ENCODE measurements at places on chromosomes 3 and 15. TPM values are rescaled to one million over a fixed set of nuclear protein-coding genes. Genes with fewer than 3 reads are reported as not detected.

- H3K4me3 ChIP-seq = no peak overlapping the region
- H3K36me3 ChIP-seq = no peaks in the 10 kb centered on the region
- peaks cover 96% of the 10 kb centered on the region for H3K27me3 ChIP-seq
- no peak for DNase-seq
- H3K4me1 ChIP-seq = peaks cover 16% of the 10 kb centered on the region
Observed at GRCh38 chr3:128488636-128488990, 4.4 kb downstream of the GATA2 start.

DNA sequence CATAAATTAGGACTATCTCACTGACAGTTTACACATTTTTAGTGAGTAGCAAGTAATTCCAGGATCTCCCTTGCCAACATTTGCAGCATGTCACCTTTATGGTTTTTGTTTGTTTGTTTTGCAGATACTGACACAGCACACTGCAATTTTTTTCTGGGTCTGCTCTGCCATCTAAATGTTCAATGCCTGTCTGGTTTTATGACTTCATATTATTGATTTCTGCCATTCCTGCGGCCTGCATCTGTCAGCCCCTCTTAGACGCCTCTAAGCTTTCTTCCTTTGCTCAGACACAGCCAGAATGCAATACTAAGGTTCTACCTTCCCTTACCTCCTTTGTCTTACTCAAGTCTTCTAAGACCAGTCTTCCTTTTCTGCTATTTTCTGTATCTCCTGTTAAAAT is 321.2 kb upstream of the AZI2 start:
- no peak overlapping the region for H3K4me3 ChIP-seq
- DNase-seq = no peak
- no peaks in the 10 kb centered on the region for H3K36me3 ChIP-seq
- H3K27ac ChIP-seq = no peak overlapping the region

GRCh38 chr3:101172516-101172915 is 147.9 kb downstream of the IMPG2 start:
- no peak for DNase-seq
- H3K4me3 ChIP-seq = no peak overlapping the region
- H3K27me3 ChIP-seq = no peaks in the 10 kb centered on the region
- H3K4me1 ChIP-seq = peaks cover 3% of the 10 kb centered on the region
- H3K36me3 ChIP-seq = no peaks in the 10 kb centered on the region

GRCh38 chr3:178382449-178383061 is 153.7 kb upstream of the KCNMB2 start:
- H3K27me3 ChIP-seq = no peaks in the 10 kb centered on the region
- H3K4me3 ChIP-seq = no peak overlapping the region
- DNase-seq = no peak

- H3K36me3 ChIP-seq = no peaks in the 10 kb centered on the region
- H3K27ac ChIP-seq = no peak overlapping the region
- peaks cover 19% of the 10 kb centered on the region for H3K4me1 ChIP-seq
- peaks cover 17% of the 10 kb centered on the region for H3K27me3 ChIP-seq
Observed at GRCh38 chr3:13547591-13548371, 1.1 kb upstream of the FBLN2 start.

DNA sequence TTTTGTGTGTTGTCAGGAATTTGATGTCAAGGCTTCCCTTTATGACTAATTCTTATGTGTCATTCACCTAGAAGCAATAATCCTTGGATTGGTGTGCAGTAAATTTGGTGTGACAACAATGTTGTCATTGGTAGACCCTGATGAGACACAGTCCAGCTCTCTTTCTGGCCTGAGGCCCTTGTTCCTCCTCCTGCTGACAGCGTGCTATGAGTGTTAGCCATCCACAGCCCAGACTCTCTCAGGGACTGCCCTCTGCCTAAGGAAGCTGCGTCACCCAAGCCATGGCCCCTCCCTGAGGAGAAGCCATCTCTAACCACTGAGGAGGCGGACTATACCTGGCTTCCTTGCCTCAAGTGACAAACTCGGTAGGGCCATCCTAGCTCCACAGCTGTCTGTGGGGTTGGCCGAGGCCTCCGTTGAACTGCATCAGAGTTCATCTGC is 13.3 kb upstream of the TM4SF1 start:
- H3K4me1 ChIP-seq = peaks cover 11% of the 10 kb centered on the region
- no peak for DNase-seq
- peaks cover 3% of the 10 kb centered on the region for H3K36me3 ChIP-seq
- H3K27ac ChIP-seq = no peak overlapping the region
- no peaks in the 10 kb centered on the region for H3K27me3 ChIP-seq
- no peak overlapping the region for H3K4me3 ChIP-seq

- peaks cover 10% of the 10 kb centered on the region for H3K27me3 ChIP-seq
- H3K4me3 ChIP-seq = no peak overlapping the region
- H3K36me3 ChIP-seq = peaks cover 21% of the 10 kb centered on the region
- no peak for DNase-seq
Observed at GRCh38 chr15:19899021-19899824, 642.4 kb downstream of the GOLGA6L6 start.

- DNase-seq = no peak
- H3K36me3 ChIP-seq = no peaks in the 10 kb centered on the region
- no peaks in the 10 kb centered on the region for H3K4me1 ChIP-seq
- no peak overlapping the region for H3K27ac ChIP-seq
Observed at GRCh38 chr3:126365351-126366277, 8.4 kb upstream of the KLF15 start.

DNA sequence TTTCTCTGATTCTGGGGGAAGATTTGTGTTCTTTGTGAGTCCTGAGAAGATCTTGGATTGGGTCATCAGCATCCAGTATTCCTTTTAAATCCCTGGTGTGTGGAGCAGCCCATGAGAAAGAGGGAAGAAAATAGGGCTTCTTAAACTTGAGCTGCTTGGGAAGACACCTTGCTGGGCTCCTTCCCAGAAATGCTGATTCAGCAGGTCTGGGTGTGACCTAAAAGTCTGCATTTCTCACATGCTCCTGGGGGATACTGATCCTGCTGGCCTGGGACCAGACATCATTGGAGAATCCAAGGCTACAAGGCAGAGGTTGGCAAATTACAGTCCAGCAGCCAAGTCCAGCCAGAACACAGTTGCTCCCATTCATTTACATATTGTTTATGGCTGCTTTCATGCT is 54.1 kb upstream of the CMTM7 start:
- no peaks in the 10 kb centered on the region for H3K36me3 ChIP-seq
- no peak for DNase-seq
- H3K4me3 ChIP-seq = no peak overlapping the region
- H3K4me1 ChIP-seq = peaks cover 29% of the 10 kb centered on the region
- no peaks in the 10 kb centered on the region for H3K27me3 ChIP-seq
- no peak overlapping the region for H3K27ac ChIP-seq

DNA sequence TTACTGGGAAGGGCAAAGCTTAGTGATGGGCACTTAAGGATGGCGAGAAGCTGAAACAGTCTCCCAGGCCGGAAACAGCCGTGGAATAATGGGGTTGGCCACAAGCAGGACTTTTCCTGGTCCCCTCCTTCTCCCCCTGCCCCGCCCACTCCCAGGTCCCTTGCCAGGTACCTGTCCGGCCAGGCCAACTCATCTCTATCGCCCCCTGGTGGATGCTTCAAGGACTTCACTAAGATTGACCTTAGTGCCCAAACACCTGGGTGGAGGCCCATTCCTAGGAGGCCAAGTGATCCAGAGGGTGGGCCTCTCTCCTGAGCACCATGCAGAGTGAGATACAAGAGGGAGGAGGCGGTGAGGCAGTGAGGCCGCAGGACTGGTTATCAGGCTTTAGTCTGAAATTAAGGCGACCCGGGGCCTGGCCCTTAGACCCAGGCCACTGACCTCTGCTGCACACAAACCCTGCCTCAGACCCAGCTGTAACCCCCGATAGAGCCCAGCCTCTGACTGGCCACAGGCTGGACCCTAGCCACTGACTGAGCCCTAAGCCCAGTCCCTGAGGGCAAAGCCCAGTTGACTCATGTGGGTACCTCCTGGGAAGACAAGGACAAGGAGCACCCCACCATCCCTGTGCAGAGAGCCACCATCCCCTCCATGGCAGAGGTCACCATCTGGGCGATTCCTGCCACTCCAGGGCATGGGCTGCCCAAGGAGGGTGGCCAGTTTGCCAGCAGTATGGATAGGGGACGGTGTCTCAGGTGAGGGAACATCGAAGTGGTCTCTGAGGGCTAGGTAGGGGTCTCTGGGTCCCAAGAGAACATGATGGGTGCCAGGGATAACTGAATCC is 37.6 kb downstream of the VIPR1 start:
- H3K27ac ChIP-seq = no peak overlapping the region
- peak; percentile 51 for DNase-seq
- no peaks in the 10 kb centered on the region for H3K36me3 ChIP-seq
- no peak overlapping the region for H3K4me3 ChIP-seq

DNA sequence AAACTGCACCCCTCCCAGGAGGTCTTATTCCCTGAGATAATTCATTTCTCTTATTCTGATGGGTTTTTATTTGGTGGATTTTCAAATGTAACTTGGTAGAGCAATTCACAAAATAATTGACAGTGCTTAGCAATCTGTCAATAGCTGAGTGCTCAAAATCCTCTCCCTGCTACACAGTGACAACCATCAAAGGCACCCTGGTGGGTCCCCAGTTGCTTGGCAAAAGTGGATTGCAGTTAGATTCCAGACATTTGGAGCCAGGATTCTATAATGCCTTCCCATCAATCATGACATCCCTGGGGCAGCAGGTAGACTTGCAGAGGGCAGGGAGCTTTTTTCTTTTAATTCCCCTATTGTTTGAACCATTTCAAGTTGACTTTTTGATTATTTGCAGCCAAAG is 59.0 kb downstream of the FHIT start:
- peaks cover 45% of the 10 kb centered on the region for H3K4me1 ChIP-seq
- DNase-seq = no peak
- H3K27ac ChIP-seq = no peak overlapping the region
- H3K36me3 ChIP-seq = peaks cover 4% of the 10 kb centered on the region

DNA sequence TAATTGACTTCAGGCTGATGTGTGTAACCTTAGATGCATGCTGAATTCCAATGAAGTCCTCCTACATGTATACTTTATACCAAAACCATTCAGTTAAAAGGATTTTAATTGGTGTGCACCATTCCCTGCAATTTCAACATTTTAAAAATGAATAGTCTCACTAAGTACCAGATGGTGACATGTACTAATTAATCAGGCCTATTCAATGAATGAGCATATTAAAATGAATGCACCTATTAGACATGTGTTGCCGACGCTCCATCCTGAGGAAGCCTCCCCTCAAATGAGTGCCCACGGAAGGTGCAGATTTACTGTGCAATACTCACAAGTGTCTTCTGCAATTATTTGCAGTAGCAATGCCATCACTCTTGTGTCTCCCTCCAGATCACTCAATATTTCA is 124.7 kb upstream of the TSPAN3 start:
- no peaks in the 10 kb centered on the region for H3K27me3 ChIP-seq
- DNase-seq = no peak
- H3K27ac ChIP-seq = no peak overlapping the region
- H3K4me3 ChIP-seq = no peak overlapping the region

DNA sequence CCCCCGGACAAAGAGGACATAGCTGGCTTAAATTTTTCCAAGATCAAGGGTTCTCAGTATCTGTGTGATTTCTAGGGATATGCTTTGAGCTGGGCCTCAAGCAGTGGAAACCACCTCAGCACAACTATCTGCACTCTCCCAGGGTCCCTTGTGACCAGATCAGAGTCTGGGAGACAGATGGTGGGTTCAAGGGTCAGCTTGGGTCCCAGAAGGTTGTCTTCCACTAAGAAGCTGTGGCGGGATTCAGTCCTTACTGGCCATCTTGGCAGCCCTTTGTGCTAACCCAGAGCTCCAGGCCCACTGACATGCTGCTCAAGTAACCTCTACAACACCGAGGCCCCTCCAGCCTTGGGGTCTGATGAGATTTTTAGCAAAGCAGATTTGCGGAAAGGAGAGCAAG is 2.7 kb downstream of the INSYN1 start:
- H3K27ac ChIP-seq = no peak overlapping the region
- peaks cover 26% of the 10 kb centered on the region for H3K27me3 ChIP-seq
- H3K4me1 ChIP-seq = peaks cover 13% of the 10 kb centered on the region
- H3K36me3 ChIP-seq = no peaks in the 10 kb centered on the region

DNA sequence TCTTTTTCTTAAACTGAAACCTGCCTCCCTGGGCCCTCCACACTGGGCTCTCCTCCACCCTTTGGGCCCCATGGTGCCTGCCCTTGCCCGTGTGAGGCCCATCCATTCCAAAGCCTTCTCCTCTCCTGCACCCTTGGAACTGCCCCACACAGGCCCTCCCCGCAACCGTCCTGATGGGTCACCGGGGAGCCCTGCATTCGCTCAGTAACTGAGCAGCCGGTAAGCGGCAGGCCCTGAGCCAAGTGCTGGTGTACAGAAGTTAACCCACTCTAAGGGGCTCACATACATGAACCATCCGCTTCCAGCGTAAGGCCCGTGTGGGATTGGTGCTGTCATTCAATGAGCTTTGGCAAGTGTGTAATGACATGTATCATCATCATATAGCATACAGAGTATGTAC is 5.4 kb upstream of the LRRC15 start:
- H3K36me3 ChIP-seq = no peaks in the 10 kb centered on the region
- no peak overlapping the region for H3K27ac ChIP-seq
- peaks cover 37% of the 10 kb centered on the region for H3K27me3 ChIP-seq
- peaks cover 35% of the 10 kb centered on the region for H3K4me1 ChIP-seq

DNA sequence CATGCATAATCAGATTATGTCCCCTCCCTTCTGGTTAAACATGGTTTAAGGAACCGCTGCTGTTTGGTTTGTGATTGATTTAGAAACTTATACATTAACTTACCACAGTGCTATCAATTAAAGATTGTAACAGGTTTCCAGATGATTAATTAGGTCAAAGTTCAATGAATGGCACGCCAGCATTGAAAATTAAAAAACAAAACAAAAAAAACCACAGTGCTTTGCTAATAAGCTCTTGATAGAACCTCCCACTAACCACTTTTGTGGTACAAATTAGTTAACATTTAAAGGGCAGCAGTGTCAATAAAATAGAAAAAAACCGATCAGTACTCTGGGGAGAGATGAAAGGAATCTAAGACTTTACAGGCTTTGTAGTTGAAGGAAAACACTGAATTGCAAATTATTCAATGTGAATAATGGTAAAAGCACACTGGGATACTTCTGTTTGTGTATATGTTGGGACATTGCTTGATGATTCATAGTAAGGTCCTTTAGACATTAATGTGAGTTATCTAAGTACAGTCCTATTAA is 7.6 kb upstream of the C3orf38 start:
- DNase-seq = no peak
- no peaks in the 10 kb centered on the region for H3K27me3 ChIP-seq
- peaks cover 14% of the 10 kb centered on the region for H3K4me1 ChIP-seq
- no peak overlapping the region for H3K4me3 ChIP-seq
- H3K36me3 ChIP-seq = peaks cover 14% of the 10 kb centered on the region

GRCh38 chr3:187061748-187062147 is 77.5 kb downstream of the RPL39L start:
- DNase-seq = no peak
- no peaks in the 10 kb centered on the region for H3K27me3 ChIP-seq
- H3K36me3 ChIP-seq = peaks cover 47% of the 10 kb centered on the region
- H3K4me3 ChIP-seq = no peak overlapping the region
- H3K27ac ChIP-seq = no peak overlapping the region

CACNA1D gene
- total RNA-seq = 1.1 TPM

ARGFX gene
- total RNA-seq = not detected

SH2D7 gene
- total RNA-seq = not detected

IGDCC3 gene
- 298 TPM for total RNA-seq

GOLGA6D gene
- total RNA-seq = not detected

Measured in neural crest cell (in vitro differentiated cells).